ENCODE measurements at places on chromosomes 4 and X. TPM values are rescaled to one million over a fixed set of nuclear protein-coding genes. Genes with fewer than 3 reads are reported as not detected.

DNA sequence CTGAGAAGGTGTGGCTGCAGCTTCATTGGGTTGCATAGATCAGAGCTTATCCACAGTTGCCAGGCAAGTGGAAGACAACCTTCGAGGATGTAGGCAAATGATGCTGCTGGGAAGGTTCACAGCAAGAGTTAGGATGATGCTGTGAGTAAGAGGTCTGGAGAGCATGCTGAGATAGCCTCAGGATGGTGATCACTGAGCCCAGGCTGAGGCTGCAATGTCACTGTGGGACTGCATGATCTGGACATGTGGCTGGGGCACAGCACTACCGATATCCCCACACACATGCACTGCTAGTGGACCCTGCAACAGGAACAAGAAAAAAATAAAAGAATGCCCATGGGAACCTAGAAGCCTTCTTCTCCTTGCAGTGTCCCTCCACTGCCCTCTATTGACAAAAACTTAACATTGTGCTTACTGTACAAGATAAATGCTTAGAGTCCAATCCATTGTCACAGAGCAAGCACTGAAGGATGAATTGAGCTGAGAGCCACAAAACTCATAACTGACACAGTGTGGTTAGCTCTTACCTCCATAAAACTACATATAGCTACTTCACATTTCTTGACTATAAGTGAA is 105.6 kb downstream of the CNKSR2 start:
- no peak for DNase-seq

- no peak for DNase-seq
These were observed 139.5 kb upstream of the RPL34 start for GRCh38 chr4:108480881-108481280.

DNA sequence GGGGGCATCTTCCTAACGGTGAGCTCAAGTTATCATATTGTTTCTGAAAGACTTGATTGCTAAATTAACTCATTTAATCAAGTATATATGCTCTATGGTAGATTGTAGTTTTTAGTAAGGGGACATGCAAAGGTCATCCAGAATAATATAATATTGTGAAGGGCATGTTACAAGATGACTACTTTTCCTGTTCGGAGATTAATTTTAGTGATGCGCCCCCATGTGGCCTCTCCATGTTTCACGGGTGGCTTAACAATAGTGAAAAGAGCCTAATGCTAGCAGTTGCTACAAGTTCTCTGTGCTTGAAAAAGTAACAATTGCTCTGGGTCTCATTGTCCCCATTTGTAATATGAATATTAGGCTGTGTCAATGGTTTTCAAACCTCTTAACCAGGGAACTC is 12.2 kb downstream of the SMPX start:
- no peak for DNase-seq

DNA sequence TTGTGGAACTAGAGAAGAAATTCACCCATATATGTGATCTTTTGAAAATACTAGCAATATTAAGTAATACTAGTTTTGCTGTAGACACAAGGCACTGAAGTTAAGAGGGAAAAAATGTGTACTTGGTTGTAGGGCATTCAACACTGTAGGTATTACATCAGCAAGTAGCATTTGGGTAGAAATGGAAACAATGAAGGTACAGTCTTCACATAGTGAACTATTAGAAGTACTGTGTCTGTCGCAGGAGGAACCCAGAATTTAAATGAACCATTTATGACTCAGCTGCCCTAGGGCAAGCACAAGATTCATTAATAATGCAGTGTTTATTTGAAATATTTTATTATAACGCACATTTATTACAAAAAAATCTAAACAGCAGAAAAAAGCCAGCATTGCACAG is 572.7 kb upstream of the TENM3 start:
- no peak for DNase-seq

- DNase-seq: no peak
These were observed 41.0 kb downstream of the FNIP2 start for GRCh38 chr4:158809611-158810486.

GRCh38 chrX:154019633-154020528 is at the start of gene IRAK1:
Gene IRAK1, minus strand, starts transcription at chrX:154019902. Its CDS starts 90 bp downstream, at chrX:154019812.
- DNase-seq: no peak

DNA sequence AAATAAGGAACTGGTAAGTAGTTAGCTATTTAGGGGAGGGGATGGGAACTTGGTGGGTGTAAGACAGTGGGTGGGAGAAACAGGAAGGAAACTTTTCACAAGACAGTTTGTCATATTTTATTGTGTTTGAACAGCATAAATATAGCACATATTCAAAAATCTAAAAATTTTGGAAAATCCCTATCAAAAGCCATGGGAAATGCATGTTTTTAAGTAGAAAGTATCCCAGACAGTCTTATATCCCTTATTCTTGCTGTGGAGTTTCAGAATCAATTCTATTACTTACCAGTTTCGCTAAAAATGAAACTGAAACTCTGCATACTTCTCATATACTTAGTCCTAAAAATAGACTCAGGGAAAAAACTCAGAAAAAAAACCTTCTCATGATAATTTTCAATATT is 22.3 kb upstream of the RASGEF1B start:
- no peak for DNase-seq

GRCh38 chr4:147730333-147730732 is 1.6 kb upstream of the ARHGAP10 start:
- DNase-seq: no peak

GRCh38 chr4:3349116-3349515 is 56.3 kb downstream of the RGS12 start:
- DNase-seq: no peak

- no peak for DNase-seq
These were observed 9.2 kb upstream of the ABLIM2 start for GRCh38 chr4:8167815-8168214.

DNA sequence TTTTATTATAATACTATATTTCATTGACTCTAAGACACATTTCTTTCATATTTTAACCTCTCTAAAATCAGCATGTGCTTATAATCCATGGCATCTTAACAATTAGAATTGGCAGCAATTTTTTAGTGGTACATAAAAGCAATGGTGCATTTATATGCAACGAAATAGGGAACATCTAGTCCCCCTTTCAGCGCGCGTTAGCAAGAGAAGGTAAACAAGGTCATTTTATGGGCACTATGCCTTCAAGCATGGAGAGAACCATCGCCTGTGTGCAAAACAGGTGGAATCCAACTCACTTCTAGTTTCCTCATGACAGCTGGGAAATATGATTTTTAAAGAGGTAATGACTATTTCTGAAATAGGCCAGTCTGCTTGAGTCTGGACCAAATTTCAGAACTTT is 6.4 kb downstream of the ADH5 start:
- no peak for DNase-seq

GRCh38 chr4:144647095-144647561 is 1.2 kb downstream of the HHIP start:
- no peak for DNase-seq

- no peak for DNase-seq
These were observed at the start of gene ARHGAP36 for GRCh38 chrX:131058136-131058868. Gene ARHGAP36, plus strand, starts transcription at chrX:131058346. Its CDS starts 23,320 bp downstream, at chrX:131081666.

DNA sequence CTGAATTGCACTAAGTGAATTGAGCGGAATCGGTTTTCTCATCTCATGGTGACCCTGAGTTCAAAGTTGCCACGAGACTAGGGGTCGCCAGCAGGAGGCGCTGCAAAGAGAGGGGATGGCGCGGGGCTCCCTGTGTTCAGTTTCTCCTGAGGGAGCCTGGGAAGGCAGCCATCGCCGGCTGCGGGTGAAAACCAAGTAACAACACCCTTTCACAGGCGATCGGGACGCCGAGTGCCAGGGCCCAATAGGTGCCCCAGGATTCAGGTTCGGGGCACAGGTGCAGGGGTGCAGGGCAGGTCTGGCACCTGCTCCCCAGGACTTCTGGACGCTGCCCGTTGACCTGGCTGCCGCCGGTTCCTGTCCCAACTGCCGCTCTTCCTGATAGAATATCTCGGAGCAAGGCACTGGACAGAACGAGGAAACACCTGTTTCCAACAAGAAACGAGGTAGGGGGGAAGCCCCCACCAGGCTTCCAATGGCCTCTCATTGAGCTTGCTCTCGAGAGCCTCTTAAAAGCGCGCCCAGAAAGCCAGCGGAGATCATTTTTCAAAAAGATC is 1.1 kb upstream of the FGF16 start:
- no peak for DNase-seq

DNA sequence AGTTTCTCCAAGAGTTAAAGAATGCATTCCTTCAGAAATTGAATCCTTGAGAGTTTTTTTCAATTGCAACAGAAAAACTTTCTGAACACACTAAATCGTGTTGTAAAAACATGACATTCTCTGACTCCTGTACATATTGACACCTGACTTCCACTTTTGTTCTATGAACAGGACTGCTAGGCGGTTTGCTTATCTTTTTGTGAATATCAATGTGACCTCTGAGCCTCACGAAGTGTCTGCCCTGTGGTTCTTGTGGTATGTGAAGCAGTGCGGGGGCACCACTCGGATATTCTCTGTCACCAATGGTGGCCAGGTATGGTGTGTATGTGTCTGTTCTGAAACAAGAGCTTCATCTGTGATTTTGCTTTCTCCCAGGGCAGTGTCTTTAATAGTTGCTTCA is 71.9 kb downstream of the MAOA start:
- no peak for DNase-seq

DNA sequence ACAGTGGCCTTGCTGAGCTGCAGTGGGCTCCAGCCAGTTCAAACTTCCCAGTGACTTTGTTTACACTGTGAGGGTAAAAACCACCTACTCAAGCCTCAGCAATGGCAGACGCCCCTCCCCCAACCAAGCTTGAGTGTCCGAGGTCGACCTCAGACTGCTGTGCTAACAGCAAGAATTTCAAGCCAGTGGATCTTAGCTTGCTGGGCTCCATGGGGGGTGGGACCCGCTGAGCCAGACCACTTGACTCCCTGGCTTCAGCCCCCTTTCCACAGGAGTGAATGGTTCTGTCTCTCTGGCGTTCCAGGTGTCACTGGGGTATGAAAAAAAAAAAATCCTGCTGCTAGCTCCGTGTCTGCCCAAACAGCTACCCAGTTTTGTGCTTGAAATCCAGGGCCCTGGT is 168.9 kb upstream of the INTU start:
- no peak for DNase-seq

DNA sequence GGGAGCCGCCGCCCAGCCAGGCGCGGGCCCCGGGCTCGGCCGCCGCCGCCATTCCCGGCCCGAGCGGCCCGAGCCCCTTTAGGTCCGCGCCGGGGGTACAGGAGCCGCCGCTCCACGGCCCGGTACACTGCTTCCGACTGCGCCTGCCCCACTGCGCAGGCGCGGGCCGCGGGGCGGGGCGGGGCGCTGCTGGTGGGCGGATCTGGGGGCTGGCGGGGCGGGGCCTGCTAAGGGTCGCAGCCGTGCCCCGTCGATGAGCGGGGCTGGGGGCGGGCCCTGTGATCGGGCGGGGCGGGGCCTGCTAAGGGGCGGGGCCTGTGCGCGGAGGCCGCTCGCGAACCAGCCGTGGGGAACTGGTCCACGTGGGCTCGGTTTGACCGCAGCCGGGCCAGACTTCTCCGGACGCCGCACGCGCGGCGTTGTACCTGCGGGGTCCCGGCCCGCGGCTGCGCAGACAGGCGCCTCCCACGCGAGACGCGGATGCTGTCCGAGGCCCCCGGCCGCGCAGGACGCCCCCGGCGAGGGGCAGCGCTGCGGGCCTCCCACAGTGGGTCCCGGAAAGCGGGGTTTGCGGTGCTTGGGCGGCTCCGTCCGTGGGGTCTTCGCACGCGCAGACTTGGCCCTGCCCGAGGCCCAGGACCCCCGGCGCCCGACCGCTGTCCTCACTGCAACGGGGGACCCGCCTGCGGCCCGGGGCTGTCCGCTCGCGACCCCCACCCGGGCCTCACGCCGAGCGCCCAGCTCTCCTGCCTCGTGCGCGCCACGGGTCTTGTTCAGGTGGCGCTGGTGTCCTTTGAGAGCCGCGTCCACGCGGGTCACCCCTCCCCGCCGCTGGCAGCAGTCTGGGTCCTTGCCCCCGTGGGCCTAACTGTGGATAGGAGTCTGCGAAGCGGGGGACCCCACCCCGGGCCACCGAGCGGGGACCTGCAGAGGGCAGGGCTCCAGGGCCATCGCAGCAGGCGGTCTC is at the start of gene DGKQ:
DGKQ (minus strand) TSS at position 139 of the 967 bp plus-strand sequence; CDS start at position 52, 87 bp downstream.
- peak; percentile 83 for DNase-seq

DNA sequence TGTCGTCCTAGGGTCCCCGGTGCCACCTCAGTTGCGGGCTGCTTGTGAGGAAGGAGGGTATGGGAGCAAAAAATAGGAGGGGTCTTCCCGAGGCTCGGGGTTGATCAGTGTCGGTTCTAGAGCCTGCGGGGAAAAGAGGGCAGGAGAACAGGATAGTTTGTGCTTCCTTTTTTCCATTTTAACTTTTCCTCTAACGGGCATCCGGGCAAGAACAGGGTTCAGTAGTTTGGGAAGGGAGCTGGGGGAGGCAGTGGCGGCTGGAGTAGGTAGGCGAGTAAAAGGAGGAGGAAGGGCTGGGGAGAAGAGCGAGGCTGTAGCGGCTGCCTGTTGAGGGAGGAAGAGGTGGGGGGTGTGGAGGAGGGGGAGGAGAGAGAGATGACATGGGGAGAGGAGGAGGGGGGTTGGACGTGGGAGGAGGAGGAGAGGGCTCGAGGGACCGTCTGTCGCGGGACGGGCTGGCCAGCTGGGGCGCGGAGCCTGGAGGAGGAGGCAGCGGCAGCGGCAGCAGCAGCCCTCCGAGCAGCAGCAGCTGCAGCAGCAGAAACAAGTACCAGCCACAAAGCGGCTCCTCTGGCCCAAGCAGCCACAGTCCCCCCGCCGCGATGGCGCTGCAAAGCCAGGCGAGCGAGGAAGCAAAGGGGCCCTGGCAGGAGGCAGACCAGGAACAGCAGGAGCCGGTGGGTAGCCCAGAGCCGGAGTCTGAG is at the start of gene SLC16A2:
SLC16A2 (plus strand) TSS at position 458 of the 704 bp plus-strand sequence; CDS start at position 603, 145 bp downstream.
- peak; percentile 60 for DNase-seq

GRCh38 chrX:13939741-13940597 is 89.7 kb downstream of the GEMIN8 start:
- DNase-seq: no peak

- DNase-seq: no peak
These were observed 640.8 kb upstream of the INTU start for GRCh38 chr4:126991965-126992364.

- no peak for DNase-seq
These were observed 143.5 kb downstream of the GPR143 start for GRCh38 chrX:9622128-9622527.

Gene RAB9B
- 1.9 TPM for total RNA-seq

Gene LYAR
- total RNA-seq: 12.6 TPM

Gene ENPP6
- total RNA-seq: 0.38 TPM

Gene ADH5
- total RNA-seq: 125 TPM

Gene STPG2
- total RNA-seq: 0.85 TPM

Gene HELT
- total RNA-seq: not detected

Gene KIF4A
- total RNA-seq: 12.2 TPM

Gene TCEAL7
- total RNA-seq: 16.6 TPM

Gene ARFIP1
- total RNA-seq: 25.1 TPM

Gene ZBTB49
- total RNA-seq: 8.4 TPM
